ENCODE measurements at places on chromosomes 11 and 22.

DNA sequence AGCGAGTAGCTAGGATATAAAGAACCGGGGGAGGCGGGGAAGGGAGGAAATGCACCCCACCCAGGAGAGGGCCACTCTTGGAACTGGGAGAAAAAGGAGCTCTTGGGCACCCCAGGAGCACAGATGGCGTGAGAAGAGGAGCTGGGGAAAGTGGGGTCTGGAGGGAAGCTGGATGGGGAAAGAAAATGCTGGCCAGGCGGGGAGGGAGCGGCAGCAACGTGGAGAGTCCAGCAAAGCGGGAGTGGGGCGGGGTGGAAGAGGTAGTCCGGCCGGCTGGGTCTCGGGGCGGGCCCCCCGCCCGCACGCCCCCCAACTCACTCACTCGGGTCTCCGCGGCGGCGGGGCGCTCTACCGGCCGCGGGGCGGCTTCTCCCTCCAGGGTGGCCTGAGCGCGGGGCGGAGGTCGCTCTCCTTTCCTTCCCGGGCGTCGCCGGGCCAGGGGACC, 522 bp downstream of the TOB2 start:
- no peak for DNase-seq

DNA sequence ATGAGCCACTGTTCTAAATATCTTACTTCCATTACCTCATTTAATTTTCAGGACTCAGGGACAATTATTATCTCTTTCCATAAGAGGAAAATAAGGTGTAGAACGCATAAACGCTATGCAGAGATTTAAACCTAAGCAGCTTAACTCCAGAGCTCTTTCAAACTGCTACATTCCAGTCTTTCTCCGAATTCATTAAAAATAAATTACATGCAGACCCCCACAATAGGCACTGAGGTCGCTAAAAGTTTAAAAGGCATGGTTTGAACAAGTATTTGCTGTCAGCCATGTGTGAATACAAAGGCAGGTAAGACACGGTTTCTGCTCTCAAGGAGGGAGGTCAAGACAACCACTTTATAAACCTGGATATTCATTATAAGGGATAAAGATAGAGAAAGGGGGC, 983 bp downstream of the NARS2 start:
- no peak for DNase-seq

DNA sequence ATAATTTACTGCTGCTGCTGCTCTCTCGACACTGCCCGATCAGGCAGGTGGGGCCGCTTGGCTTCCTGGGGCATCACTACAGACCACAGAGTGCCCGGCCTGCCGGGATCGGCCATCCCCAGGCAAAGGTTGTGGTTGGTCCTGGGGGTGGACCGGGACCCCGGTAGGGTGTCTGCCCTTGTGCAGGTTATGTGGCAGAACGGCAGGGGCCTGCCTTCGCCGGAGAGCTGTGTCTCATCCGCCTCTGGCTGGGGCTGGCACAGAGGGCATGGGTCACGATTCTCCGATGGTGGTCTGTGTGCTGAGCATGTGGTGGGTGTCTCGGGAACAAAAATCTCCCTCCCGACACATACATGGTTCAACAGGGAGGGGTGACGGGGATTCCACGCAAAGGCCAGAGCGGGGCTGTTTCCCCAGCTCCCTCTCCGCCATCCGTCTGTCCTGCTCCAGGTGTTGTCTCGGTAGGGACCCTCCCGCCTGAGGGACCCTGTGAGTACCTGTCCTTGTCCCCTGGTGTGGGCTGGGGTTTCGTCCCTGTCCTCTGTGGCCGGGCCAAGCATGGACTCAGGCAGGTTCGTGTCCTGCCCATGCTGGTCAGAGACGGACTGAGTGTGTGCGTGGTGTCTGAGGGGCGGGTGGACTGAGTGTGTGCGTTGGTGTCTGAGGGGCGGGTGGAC, 7.8 kb downstream of the GRAMD4 start:
- no peak for DNase-seq

DNA sequence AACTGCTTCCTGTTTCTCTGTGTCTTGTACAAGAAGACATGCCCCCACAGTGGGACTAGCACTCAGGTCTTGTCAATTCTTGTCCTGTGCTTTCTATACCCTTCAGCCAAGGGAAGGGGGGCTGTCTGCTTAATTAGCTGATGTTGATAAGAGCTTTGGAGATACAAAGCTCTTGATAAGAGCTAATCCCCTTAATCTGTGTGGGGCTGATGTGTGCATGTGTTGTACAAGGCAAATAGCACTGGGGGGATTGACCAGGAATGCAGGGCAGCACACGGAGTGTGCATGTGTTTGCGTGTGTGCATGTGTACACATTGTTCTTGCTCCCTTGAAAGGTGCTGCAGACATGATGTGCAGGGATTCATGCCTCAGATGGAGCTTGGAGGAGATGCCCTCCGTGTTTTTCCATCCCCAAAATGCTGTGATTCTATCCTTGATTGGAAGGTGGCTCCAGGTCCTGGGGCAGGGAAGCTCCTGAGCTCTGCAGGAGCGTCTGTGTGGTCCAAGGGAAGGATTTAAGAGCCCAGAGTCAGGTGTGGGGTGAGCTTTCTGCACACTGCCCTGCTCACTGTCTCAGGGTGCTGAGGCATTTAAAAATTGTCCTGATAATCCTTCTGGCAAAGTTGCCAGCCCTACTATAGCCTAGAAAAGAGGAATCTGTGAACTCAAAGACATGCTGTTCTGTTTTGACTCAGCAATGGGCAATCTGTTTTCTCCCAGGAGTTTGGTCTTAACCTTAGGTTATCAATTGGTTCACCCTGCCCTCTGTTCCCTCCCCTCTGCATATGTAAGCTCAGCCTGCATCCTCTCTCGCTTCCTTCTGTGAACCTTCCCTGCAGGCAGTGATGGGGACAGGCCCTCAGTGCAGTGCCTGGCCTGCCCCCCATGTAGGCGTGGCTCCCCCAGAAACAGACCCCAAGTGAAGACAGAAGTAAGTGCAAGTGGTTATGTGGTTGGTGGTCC, 102.0 kb downstream of the GRIK4 start:
- no peak for DNase-seq
